ENCODE measurements at places on chromosomes 3 and 15. TPM values are rescaled to one million over a fixed set of nuclear protein-coding genes. Genes with fewer than 3 reads are reported as not detected.

The RPSA gene
- 2,248 TPM for total RNA-seq

The THSD4 gene
- total RNA-seq = 33.8 TPM

The CCR4 gene
- under 0.01 TPM for total RNA-seq

The FAM81A gene
- 0.18 TPM for total RNA-seq

The RTP4 gene
- 2.0 TPM for total RNA-seq

The EPHB3 gene
- 7.0 TPM for total RNA-seq

The FBXO40 gene
- not detected for total RNA-seq

The RAB6B gene
- 0.37 TPM for total RNA-seq

The SLC7A14 gene
- total RNA-seq = 4.1 TPM

The PDE8A gene
- total RNA-seq = 27.9 TPM

The ARPP19 gene
- total RNA-seq = 57.3 TPM

The CHRM5 gene
- under 0.01 TPM for total RNA-seq

The PEX5L gene
- total RNA-seq = 0.28 TPM

The TIMP4 gene
- total RNA-seq = 5.1 TPM

The TATDN2 gene
- 7.1 TPM for total RNA-seq

The ABI3BP gene
- 1.3 TPM for total RNA-seq

The SLC9C1 gene
- total RNA-seq = 0.14 TPM

The ZMYND10 gene
- 0.28 TPM for total RNA-seq

The CD86 gene
- total RNA-seq = not detected

The GOLGA6L10 gene
- 0.28 TPM for total RNA-seq

The GNB4 gene
- total RNA-seq = 51.2 TPM

The FEZF2 gene
- total RNA-seq = not detected

The VILL gene
- total RNA-seq = 6.7 TPM

The GOLGA8M gene
- 0.92 TPM for total RNA-seq

The CSPG4 gene
- total RNA-seq = 15.3 TPM

The RBPMS2 gene
- not detected for total RNA-seq

The NR1I2 gene
- total RNA-seq = not detected

The BNC1 gene
- total RNA-seq = 7.3 TPM

The IL5RA gene
- not detected for total RNA-seq

The COL6A5 gene
- total RNA-seq = not detected

The PLSCR1 gene
- total RNA-seq = 44.5 TPM

The HES1 gene
- 3.3 TPM for total RNA-seq

The NPRL2 gene
- 24.8 TPM for total RNA-seq

The ITIH1 gene
- 0.18 TPM for total RNA-seq

The CDCP1 gene
- total RNA-seq = 5.6 TPM

The B3GNT5 gene
- total RNA-seq = 1.00 TPM

The GLDN gene
- total RNA-seq = 75.1 TPM

The DPP8 gene
- total RNA-seq = 41.6 TPM

The LEKR1 gene
- 0.43 TPM for total RNA-seq

The CEP152 gene
- 8.0 TPM for total RNA-seq

The FES gene
- 23.8 TPM for total RNA-seq

The PRTG gene
- total RNA-seq = 2.4 TPM

The OSTN gene
- total RNA-seq = 0.57 TPM

The AADACL2 gene
- total RNA-seq = not detected

The ESYT3 gene
- total RNA-seq = 0.28 TPM

The SCAMP5 gene
- total RNA-seq = 1.6 TPM

The PPM1M gene
- total RNA-seq = 26.8 TPM

The ECE2 gene
- total RNA-seq = not detected

The DUOXA2 gene
- not detected for total RNA-seq

The C3orf49 gene
- total RNA-seq = not detected

The EFCC1 gene
- total RNA-seq = not detected

The MASP1 gene
- 319 TPM for total RNA-seq
